ENCODE measurements at places on chromosomes 6 and 20.

- no peak for DNase-seq
Observed at GRCh38 chr6:15499591-15499990, 163.2 kb downstream of the DTNBP1 start.

- DNase-seq, result no peak
Observed at GRCh38 chr6:32568561-32568960, 21.1 kb downstream of the HLA-DRB1 start.

- no peak for DNase-seq
Observed at GRCh38 chr6:80489911-80490635, 383.6 kb downstream of the BCKDHB start.

- DNase-seq, result no peak
Observed at GRCh38 chr6:116431964-116432595, 29.1 kb upstream of the CALHM6 start.

GRCh38 chr6:49839957-49840356, 26.4 kb downstream of the CRISP1 start:
- DNase-seq, result no peak

- no peak for DNase-seq
Observed at GRCh38 chr6:122459240-122459639, 12.4 kb downstream of the SERINC1 start.

DNA sequence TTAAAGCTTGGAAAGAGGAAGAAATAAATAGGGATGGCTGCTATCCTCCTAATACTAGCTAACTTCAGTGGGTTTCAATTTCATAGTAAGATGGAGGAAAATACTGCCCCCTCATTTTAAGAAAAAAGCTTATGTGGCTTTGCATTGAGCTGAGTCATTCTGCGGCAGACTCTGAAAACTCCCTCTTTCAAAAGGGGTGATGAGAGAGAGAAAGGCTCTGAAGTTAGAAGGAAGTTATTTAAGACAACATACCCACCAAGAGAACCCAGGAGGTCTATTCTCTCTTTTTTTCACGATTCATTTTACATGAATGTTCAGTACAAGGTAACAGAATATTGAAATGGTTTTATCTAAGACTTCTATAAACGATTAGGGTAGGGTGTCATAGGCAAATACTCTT, 4.5 kb downstream of the PRDM13 start:
- no peak for DNase-seq

DNA sequence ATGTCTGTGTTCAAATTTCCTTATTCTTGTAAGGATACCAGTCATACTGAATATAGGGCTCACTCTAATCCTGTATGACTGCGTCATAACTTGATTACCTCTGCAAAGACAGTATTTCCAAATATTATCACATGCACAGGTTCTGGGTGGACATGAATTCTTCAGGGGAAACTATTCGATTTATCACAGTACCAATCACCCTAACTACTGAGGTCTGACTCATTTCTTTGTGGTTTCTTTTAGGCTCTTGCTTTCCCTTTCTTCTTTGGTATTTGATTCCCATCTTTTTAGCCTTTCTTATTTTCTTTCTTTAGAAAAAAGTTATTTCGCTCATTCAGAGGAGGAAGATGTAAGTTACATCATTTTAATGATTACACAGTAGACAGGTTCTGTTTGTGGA, 40.3 kb upstream of the TBX18 start:
- DNase-seq, result no peak

DNA sequence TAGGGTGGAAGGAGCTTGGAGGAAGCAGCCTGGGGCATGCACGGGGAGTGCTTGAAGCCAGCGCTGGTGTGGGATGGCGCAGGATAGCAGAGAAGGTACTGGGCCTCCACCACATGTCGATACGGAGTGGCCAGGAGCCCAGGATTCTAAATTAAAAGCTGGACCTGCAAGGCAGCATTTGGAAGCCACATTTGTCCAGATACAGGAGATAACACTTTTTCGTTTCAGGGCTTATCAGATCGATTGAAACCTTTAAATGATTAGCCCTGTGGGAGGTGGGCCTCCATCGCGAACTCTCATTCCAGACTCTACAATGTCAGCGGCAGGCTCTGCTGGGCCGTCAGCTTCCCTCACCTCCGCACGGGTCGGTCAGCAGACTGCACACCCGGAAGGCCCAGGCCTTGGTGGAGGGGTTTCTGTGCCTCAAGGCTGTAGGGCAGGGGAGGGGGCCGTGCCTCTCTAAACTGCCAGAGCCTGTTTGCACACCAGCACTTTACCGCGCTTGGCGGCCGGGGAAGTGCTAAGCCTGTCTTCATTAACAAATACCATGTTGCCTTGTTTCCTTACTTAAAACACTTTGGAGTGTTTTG, 17.9 kb downstream of the EDN3 start:
- no peak for DNase-seq

GRCh38 chr6:144769142-144769541, 484.0 kb downstream of the UTRN start:
- no peak for DNase-seq

- no peak for DNase-seq
Observed at GRCh38 chr20:62040381-62040922, 25.2 kb downstream of the TAF4 start.

DNA sequence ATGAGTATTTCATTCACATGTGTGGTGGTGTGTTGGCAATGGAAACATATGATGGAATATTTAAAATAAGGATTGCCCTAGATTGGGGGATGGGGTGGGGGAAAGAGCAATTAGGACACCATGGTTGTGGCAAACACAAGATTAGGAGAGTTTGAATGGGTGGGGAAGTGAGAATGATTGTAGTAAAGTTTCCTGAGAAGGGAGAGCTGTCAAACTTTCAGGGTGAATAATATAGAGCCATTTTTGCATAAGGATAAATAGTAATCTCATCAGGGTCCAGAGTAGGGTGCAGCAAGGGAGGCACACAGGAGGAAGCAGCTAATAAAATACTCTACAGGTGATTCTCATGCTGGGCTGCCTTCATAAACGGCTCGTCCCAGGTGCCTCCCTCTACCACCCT, 294.9 kb upstream of the MARCKS start:
- no peak for DNase-seq

DNA sequence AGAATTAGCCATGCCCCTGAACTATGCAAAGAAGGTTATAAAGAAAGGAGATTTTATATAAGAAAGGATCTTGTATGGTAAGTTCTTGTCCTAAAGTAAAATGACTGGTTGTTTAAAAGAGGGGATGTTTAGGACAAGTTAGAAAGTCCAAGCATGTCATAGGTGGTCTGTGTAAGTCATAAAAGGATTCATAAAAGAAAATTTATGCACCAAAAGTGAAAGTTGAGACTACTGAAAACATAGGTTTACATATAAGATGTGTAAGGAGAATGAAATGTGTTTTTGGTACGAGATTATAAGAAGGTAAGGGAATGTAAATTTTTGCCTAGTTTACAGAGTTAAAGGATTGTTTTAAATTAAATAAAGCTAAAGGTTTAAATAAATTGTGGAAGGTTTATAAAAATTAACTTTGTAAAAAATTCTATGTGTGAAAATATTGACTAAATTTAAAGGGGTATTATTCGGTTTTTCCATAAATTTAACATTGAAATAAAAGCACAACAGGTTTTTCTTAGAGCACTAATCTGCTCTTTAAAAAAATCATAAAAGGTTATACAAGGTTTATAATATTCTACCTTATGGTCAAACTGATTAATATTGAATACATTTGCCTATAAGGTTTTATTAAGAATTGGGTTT, 93.6 kb upstream of the UST start:
- DNase-seq, result no peak

DNA sequence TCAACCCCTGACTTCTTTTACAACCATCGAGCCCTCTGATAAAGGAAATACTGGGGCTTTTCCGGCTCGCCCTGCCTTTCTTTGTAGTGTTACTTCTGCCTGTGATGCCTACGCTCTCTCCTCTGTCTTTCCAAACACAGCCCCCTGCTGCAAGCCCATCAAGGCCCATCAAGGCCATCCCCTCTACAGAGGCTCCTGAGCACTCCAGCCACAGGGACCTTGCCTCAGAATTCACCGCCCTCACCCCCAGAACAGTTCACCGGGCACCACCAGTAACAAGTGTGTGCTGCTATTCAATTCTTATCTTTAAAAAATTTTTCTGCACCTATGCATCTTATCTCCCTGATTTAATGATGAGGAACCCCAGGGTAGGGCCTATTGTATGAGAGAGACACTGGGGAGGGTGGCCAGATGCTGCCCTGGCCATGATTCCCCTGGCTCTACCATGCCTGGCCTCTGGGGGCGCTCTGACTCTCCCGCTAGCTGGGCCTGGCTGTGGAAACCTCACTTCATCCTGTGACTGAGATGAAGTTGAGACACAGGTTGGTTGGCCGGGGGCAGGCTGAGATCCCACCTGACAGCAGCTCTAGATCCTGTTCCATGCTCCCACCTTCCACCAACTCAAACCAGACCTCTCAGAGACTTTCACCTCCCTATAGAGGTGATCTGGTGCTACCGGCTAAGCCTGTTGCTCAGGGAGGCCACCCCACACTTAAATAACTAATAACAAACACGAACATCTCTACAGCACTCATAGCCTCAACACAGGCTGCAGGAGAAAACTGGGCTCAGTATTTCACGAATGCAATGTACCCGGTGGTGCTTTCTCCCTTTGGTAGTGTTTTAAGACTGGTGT, 19.2 kb upstream of the GLP1R start:
- DNase-seq, result no peak

GRCh38 chr6:143328876-143329275, 121.6 kb downstream of the ADAT2 start:
- DNase-seq, result no peak

- no peak for DNase-seq
Observed at GRCh38 chr6:117267054-117267347, 1.6 kb downstream of the VGLL2 start.

DNA sequence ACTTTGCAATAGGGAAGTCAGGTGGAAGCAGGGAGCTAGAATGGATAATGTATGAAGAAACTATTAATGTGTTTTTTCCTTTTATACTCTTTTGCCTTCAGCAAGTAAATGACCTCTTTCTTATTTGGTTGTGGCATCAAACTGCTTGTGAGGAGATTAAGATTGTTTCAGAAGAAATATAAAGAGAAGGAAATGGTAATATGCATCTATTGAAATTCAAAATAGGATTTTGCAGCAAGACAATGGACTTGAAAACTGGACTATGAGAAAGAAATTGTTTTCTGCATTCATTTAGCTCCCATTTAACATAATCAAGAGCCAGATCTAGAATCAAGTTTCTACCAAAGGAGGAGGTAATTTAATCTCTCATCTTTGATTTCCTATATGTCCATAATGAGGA, 32.3 kb upstream of the KIFC1 start:
- no peak for DNase-seq

- no peak for DNase-seq
Observed at GRCh38 chr6:20875369-20875963, 341.2 kb downstream of the CDKAL1 start.

DNA sequence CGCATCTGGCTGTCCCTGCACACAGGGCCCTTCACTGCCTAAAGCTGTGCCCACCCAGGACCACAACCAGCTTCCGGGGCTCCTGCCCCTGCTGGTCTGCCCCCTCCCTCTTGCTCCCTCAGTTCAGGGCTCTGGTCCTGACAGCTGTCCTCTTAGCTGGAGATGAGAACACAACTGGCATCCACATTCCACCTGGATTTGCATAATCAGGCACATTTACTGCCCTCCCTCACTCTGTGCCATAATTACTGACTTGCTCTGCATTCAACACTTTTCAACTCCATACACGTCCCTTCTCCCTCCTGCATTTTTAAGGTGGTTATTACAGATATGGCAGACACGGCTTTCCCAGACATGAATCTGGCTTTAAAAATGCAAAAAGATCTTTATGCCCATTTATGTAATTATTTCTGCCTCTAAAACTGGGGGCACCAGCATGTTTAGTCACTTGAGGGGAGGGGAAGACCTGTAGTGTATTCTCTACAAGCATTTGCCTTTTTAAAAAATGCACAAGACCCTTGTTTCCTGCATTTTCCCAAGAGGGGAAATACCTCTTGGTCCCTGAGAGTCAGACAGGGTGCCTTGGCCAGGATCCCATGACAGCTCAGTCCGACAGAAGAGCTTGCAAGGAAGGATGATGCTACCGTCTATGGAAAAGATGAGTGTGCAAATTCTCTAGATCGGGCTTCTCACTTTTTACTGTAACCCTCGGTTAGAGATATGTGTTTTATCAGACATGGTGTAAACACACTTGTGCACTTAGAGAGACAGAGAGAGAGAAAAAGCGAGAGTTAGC, 401.8 kb downstream of the PREX1 start:
- no peak for DNase-seq

DNA sequence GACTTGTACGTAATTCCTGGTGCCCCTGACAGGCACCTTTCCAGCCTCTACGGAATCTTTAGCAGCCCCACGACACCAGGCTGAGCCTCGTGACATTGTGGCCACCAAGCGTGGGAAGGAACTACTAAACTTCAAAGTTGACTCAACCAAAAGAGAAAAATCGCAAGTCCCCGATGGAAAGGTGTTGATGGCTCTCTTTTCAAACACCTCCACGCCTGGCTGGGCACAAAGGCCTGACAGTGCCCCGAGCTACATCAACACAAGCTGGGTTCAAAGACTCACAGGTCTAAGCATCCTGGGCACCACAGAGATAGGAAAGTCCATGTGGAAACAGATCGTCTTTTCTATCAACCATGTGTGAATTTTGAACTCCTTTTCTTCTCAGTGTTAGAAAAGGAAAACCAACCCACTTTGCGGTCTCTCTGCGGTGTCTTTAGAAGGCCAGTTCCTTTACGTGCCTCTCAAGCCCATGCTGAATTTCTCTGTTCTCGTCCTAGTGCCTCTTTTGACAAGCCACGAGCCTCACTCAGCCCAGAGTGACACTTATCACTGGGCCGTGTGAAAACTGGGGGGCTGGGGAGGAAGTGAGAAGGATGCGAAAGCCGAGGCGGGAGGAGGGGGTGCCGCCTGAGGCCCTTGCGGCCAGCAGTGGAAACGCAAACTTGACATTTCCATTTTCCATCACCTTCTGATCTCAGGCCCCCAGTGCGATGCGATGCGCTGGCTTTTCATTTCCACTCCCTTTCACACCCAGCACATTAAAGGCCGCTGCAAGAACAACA, 59.4 kb downstream of the GFOD1 start:
- peak; percentile 55 for DNase-seq

DNA sequence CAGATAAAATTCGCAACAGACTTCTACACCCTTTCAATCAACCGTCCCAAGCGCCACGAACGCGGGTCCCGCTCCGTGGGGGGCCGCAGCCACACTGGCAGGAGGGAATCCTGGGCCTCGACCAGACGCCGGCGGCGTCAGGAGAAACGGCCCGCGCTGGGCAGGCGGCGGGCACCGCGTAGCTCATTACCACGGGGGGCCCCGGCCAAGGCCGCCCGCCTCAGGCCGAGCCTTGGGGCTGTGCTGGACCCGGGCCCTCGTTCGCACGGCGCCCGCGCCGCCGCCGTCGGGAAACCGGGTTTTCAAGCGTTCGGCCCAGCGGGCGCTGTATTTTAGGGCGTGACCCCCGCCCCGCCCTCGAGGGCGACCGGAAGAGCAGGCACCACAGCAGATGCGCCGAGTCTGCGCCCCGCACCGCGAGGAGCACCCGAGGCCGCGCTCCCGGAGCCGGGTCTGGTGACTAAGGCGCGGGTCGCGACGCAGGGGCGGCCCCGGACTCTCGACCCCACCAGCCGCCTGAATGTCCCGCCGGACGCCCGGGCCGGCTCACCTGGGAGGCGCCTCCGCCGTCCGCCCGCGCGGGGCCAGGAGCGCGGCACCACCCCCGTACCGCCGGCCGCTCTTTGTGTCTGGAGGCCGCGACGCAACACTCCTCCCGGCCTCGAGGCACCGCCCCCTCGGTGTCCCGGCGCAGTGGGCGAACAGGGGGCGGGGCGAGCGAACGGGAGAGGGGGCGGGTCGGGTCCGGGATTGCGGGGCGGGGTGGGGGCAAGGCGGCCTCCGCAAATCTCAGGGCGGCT, at the start of gene NINL:
TSS of gene NINL (minus strand) at position 627 of the 800 bp plus-strand sequence. CDS start 58,944 bp downstream, outside the sequence.
- no peak for DNase-seq
